Hair follicle dermal papilla cell (primary cell): ENCODE measurements at places on chromosomes 7 and 10. TPM values are rescaled to one million over a fixed set of nuclear protein-coding genes. Genes with fewer than 3 reads are reported as not detected.

ACTL6B gene
- total RNA-seq: not detected in 2 replicates

RNF148 gene
- total RNA-seq: 0.36 and 0.65 TPM in 2 replicates

PWWP2B gene
- total RNA-seq: 26.0 and 26.3 TPM in 2 replicates

ATOH7 gene
- total RNA-seq: not detected in 2 replicates

RABGEF1 gene
- total RNA-seq: 72.9 and 83.4 TPM in 2 replicates

NANOS1 gene
- 0.61 and 1.5 TPM in 2 replicates for total RNA-seq

SUN3 gene
- not detected in 2 replicates for total RNA-seq

MKLN1 gene
- total RNA-seq: 72.1 and 89.6 TPM in 2 replicates

SLC26A5 gene
- not detected in 2 replicates for total RNA-seq

FOXL3 gene
- total RNA-seq: not detected in 2 replicates

AGMO gene
- 0.24 and 0.65 TPM in 2 replicates for total RNA-seq

FZD8 gene
- total RNA-seq: 3.2 and 5.6 TPM in 2 replicates

SRGN gene
- total RNA-seq: 132 and 137 TPM in 2 replicates

HOXA7 gene
- total RNA-seq: not detected in 2 replicates

CYP3A4 gene
- not detected in 2 replicates for total RNA-seq

FXYD4 gene
- total RNA-seq: not detected in 2 replicates

ZNF425 gene
- 2.6 and 3.4 TPM in 2 replicates for total RNA-seq

PDK4 gene
- total RNA-seq: 0.49 TPM in 2 replicates

OR13A1 gene
- not detected in 2 replicates for total RNA-seq

SPRN gene
- 0.16 and 0.49 TPM in 2 replicates for total RNA-seq

DNAH11 gene
- total RNA-seq: 0.32 TPM in 1 of 2 replicates, not detected in the other

FAM237B gene
- total RNA-seq: not detected in 2 replicates

BAG3 gene
- 20.8 and 30.0 TPM in 2 replicates for total RNA-seq

CALY gene
- not detected in 2 replicates for total RNA-seq

SLC18A3 gene
- total RNA-seq: not detected in 2 replicates

TSPAN15 gene
- 1.3 TPM in 2 replicates for total RNA-seq

TMEM213 gene
- not detected in 2 replicates for total RNA-seq

OR2A12 gene
- not detected in 2 replicates for total RNA-seq

WDR11 gene
- total RNA-seq: 76.7 and 87.8 TPM in 2 replicates

OR2A14 gene
- total RNA-seq: not detected in 2 replicates

GIMAP8 gene
- total RNA-seq: not detected in 2 replicates

NEUROD6 gene
- not detected in 2 replicates for total RNA-seq
